ENCODE measurements at places on chromosomes 16 and 17.
A peak's percentile ranks its signal among the peaks of the same experiment; 100 is the strongest.

GRCh38 chr17:37043201-37043600, 94.4 kb downstream of the AATF start:
- DNase-seq, result no peak

GRCh38 chr16:3829631-3830536, 50.6 kb downstream of the CREBBP start:
- no peak for DNase-seq

DNA sequence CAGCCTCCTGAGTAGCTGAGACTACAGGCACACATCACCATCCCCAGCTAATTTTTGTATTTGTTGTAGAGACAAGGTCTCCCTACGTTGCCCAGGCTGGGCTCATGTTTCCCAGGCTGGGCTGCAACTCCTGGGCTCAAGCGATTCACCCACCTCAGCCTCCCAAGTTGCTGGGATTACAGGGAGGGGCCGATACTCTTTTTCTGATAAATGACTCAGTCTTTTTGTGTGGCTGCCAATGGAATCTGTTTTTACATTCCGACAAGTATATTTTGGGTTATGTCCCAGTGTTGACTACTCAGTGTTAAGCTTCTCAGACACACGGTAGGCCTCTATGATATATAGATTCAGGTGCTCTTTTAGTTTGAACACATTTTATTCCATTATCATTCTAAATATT, 58.1 kb downstream of the SLFN11 start:
- no peak for DNase-seq

DNA sequence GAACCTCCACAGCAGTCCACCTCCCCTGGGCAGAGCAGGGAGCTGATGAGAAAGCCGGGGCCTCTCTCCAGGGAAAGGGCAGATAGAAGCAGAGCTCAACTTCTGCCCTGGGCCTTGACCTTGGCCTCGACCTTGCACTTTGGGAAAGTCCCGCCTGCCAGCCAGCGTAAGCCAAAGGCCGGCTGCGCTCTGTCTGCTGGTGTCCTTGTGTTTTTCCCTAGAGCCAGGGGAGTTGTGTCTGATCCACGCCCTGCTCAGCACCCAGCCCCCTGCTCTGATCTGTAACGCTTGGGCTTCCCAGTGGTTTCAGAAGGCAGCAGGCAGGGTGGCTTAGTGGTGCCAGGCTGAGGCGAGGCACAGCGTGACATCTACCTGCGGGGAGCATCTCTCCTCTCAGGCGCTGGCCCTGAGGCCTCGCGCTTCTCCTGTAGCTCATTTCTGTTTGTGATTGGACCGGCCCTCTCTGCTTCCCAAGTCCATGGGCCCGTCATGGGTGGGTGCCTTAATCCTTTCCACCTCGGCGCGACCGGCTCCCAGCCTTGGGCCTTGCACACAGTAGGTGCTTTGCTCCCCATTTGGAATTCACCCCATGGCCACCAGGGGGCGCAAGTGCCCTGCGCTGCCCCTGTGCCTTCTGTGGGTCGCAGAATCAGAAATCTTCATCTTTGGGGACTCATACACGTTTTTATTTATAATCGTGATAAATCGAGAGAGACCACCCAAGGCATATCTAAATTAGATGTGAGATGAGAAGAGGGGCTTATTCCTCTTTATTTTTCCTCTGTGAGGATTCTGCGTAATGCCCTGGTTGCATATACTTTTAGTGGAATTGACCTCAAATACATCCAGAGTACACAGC, 24.2 kb downstream of the SGSH start:
- peak; percentile 21 for DNase-seq

DNA sequence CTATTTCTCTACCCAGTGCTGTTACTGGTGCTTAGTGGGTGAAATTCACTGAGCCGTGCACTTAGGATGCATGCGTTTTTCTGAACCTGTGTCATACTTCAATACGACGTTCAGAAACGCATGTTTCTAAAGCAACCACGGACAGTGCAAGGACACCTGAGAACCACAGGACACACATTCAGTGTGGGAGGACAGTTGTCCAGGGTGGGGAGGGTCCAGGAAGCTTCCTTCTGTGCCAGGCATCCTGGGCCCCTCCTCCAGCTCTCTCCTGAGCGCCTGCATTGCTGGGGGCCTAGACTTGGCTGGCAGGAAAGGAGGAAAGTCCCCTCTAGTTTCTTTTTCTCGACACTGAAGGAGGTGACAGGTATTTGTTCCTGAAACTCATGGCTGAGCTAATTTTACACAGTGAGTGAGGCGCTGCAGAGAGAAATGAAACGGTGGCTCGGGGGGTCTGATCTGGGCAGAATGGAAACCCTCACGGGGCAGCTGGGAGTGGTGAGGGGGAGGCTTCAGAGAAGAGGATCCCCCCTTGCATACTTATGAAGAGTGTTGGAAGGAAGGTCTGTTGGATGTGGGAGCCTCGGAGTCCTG, 89.9 kb downstream of the IRF8 start:
- DNase-seq, result no peak

DNA sequence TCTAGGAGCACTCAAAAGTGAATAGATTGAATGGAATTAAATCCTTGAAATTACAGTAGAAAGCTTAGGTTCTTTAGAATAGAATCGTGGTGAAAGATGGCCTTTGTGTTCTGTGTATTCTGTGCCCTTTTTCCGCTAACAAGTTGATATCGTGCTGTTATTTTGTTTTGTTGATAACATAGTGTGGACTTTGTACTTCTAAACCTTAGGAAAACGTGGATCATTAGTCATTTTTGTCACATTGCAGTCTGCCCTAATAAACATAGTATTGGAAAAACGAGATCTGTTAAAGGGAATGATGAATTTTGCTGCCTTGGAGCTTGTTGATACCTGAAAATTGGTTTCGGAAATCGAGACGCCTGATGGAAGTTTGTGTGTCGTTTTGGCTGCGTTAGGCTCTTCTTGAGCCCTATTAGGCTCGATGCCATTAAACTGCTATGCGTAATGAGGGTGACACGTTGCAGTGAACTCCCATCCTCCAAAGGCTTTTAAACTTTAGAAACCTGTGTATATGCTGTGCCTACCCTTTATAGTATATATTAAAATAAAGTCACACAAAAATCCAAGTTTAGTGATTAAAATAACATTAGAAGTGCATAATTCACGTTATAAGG, 145.7 kb downstream of the PRKCA start:
- no peak for DNase-seq

GRCh38 chr17:31486351-31487062, 95.0 kb downstream of the RAB11FIP4 start:
- no peak for DNase-seq

DNA sequence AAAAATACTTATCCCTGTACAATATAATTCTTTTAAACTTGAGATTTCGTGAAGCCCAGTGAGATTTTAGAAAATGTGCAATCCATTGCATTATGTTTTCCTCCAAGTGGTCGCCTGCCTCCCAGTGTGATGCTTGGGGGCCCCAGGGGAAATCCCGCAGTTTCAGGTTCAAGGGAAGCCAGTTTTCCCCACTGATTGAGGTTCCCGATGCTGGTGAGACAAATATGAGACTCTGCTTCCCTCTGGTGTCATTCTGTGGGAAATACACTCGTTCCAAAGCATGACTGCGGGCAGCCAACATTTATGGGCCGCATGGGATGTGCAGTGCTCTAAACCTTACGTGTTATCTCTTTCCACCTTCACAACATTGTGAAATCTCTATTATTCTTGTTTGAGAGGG, 200.8 kb downstream of the PRKCB start:
- DNase-seq, result no peak

- DNase-seq, result no peak
These were observed 11.9 kb downstream of the TMEM94 start for GRCh38 chr17:75468291-75468754.

GRCh38 chr17:79991140-79991923, 44.3 kb downstream of the TBC1D16 start:
- peak; percentile 53 for DNase-seq

GRCh38 chr17:80559825-80560251, 15.2 kb downstream of the RPTOR start:
- no peak for DNase-seq

GRCh38 chr16:58882292-58882691, 148.2 kb upstream of the GOT2 start:
- DNase-seq, result no peak

- DNase-seq, result no peak
These were observed 12.8 kb downstream of the CDIP1 start for GRCh38 chr16:4525634-4526277.

GRCh38 chr17:48869821-48870318, 22.7 kb upstream of the ATP5MC1 start:
- DNase-seq, result no peak

GRCh38 chr17:63774141-63774968, at the start of gene DDX42:
TSS of gene DDX42 (plus strand) at chr17:63774170. CDS start at chr17:63787050, 12,880 bp downstream.
- no peak for DNase-seq

DNA sequence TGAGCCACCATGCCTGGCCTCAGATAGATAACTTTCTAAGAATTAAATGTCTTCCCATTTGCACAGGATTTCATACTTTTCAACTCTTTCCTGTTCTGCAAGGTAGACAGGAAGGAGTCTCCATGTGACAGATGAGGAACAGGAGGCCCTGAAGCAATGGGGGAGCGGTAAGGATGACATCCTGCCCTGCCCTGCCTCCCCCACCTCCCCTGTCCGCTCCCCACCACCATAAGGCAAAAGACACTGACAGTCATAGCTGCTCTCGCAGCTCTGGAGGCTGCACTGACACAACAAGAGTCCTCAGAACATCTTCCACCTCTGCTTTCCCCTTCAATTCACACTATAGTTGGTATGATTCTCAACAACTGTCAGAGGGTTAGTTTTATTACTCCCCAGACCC, 9.7 kb downstream of the CENPV start:
- no peak for DNase-seq

DNA sequence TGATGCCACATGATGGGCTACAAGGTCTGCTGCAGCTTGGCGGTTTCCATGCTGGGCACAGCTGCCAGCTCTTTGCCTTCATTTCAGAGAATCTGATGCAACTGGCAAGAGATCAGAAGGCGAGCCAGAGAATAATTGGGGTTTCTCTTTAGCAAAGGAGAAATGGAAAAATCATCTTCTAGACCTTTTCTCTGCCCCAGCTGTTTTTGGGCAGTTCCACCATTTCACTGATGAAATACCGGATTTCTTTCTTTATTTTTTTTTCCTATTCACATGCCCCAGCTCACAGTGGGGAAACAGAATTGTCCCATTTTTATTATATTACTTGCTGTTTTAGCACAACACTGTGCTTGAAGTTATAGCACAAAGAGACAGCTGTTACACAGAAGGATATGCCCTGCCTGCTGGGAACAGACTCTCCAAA, 439.3 kb upstream of the GOT2 start:
- no peak for DNase-seq

DNA sequence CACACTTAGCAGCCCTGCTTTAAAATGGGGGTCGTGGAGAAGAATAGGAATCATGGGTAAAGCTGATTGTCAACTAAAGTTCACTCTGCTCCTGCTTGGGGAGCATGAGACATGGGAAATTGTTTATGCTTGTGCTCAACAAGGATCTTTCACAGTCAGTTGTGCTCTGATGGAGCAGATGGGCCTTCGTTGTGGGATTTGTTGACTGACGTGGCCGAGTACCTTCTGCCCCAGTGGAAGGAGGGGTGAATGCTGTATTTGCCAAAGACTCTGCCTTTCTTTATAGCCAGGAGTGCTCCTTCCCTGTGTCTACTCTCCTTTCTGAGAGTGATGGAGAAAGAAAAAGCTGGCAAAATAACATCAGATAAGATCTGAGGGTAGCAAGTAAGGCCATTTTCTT, 11.4 kb downstream of the ARSG start:
- no peak for DNase-seq

- no peak for DNase-seq
These were observed 6.7 kb downstream of the HGS start for GRCh38 chr17:81690549-81690948.

DNA sequence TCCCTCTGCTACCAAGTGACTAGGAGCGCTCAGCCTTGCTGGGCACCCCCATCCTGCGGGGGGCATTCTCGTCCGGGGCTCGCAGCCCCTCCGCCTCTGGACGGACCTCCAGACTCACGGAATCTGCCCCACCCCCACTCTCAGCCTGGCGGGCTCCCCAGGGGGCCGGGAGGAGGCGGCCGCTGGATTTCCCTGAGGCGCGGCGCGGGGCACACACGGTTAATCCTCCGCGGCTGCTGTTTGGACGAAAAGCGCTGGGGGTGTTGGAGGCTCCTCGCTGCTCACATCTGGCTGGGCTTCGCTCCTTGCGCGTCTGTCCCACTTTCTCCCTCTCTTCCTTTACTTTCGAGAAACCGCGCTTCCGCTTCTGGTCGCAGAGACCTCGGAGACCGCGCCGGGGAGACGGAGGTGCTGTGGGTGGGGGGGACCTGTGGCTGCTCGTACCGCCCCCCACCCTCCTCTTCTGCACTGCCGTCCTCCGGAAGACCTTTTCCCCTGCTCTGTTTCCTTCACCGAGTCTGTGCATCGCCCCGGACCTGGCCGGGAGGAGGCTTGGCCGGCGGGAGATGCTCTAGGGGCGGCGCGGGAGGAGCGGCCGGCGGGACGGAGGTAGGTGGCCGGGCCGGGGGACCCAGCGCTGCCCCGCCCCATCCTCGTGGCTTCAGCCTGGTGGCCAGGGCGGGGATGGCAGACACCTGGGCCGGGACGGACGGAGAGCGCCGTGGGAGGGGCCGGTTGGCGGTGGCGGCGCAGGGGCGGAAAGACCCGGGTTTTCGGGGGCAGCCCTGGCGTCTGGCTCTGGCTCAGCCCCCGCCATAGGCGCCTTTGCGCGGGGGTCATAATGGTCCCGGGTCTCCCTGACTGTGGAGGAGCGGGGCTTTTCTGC, at the start of gene C1QTNF1:
Gene C1QTNF1, plus strand, starts transcription at position 284 of the 886 bp plus-strand sequence. CDS start 19,800 bp downstream, outside the sequence.
- DNase-seq, result no peak

GRCh38 chr16:51592535-51593300, 441.6 kb upstream of the SALL1 start:
- no peak for DNase-seq

GRCh38 chr17:67019809-67020208, 24.5 kb upstream of the CACNG1 start:
- DNase-seq, result no peak

GRCh38 chr16:78519896-78520295, 420.4 kb downstream of the WWOX start:
- no peak for DNase-seq

DNA sequence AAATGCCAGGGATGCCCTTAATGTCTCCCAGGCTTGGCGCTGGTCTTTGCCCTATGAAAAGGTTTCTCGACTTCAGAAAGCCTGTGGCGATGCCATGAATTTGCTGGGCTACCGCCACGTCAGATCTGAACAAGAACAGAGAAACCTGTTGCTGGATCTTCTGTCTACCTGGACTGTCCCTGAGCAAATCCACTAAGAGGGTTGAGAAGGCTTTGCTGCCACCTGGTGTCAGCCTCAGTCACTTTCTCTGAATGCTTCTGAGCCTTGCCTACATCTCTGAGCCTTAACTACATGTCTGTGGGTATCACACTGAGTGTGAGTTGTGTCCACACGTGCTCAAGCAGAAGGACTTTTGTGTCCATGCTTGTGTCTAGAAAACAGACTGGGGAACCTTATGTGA, 11.4 kb downstream of the CHST4 start:
- DNase-seq, result no peak

GRCh38 chr16:73196670-73197069, 148.7 kb upstream of the ZFHX3 start:
- DNase-seq, result no peak

- DNase-seq, result no peak
These were observed 2.8 kb downstream of the CCL22 start for GRCh38 chr16:57361404-57361803.

GRCh38 chr17:15890279-15890892, 54.5 kb upstream of the ADORA2B start:
- DNase-seq, result no peak

All from stimulated activated CD8-positive, alpha-beta memory T cell treated with anti-CD3 and anti-CD28 coated beads, Interleukin-15, amount 100 ng/mL, for 4 hours (primary cell).